ENCODE measurements at places on chromosomes 12 and 14.
A peak's percentile ranks its signal among the peaks of the same experiment; 100 is the strongest.

- DNase-seq, result no peak
Observed at GRCh38 chr14:63460680-63461369, 82.4 kb downstream of the PPP2R5E start.

GRCh38 chr12:113812411-113813228 lies 153.5 kb downstream of the RBM19 start:
- no peak for DNase-seq

DNA sequence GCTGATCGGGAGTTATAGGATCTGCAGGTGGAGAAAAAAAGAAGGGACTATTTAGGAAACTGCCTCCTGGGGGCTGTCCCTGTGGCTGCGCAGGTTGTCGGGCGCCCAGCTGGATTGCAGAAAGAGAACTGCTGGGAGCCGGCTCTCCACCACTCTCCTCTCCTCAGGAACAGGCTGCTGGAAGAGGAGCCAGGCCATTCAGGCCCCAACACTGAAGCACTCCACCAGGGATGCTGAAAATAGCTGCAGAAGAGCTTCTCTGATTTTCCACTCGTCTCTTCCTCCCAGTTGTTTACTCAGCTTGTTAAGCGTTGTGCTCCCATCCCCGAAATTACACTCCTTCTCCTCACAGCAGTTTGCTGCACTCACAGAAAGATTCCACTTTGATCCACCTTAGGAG lies 347.3 kb downstream of the GLT1D1 start:
- no peak for DNase-seq

GRCh38 chr12:130838284-130838950 lies 633 bp downstream of the STX2 start:
- DNase-seq, result no peak

DNA sequence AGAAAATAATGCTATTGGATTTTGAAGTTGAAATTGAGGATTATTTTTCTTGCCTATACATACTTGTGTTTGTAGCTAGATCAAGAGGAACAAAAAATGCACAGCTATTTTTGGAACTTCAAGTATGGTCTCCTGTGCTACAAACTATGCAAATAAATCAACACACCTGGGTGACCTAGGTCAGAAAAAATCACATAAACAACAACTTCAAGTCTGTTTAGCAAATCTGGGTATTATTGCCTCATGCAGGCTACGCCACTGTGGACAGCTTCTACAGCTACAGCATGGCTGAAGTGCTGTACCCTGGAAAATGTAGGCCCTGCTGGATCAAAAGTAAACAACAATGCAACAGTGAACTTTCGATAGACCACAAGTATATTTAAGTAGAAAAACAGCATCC lies 87.5 kb downstream of the SLC6A15 start:
- DNase-seq, result no peak

DNA sequence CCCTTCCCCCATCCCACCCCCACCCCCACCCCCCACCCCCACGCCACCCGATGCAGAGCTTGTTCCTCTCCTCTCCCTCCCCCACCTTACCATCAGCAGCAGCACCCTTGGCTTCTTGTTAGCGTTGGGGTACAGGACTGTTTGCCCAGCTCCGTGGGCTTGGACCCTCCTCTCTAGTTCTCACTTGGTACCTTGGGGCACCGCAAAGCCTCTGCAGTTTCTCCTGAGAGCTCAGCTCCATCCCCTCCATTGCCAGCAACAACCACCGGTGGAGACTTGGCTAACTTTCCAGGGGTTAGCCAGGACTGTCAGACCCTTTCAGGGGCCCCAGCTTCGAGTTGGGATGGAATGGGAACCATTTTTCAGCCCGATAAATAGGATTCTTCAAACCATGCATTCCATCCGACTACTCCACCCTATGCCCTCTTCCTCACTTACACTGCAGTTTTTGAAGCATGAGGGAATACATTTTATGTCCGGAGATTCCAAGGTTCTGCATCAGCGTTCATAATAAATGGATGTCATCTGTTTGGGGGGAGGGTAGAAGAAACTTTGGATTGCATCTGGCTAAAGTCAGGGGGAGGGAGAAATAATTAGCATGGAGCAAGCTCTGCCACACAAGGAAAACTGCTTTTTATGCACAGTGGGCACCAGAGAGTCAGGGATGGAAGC lies 1.1 kb downstream of the SCN8A start:
- DNase-seq, result no peak

DNA sequence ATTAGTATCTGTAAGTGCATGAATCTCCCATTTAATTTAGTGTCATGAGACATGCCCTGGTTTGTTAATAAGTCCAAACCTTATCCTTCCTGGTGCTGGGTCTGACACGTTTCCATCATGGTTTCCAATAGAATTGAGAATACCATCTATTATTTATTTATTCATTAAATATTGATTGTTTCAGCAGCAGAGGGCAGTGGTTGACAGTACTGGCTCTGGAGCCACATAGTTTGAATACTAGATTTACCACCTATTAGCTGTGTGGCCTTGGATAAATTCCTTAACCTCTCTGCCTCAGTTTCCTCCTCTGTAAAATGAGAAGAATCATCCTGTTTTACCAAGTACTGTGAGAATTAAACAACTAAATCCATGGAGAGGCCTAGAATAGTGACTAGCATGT lies 941 bp upstream of the STAB2 start:
- no peak for DNase-seq

GRCh38 chr12:75975702-75976101 lies 55.9 kb downstream of the PHLDA1 start:
- no peak for DNase-seq

DNA sequence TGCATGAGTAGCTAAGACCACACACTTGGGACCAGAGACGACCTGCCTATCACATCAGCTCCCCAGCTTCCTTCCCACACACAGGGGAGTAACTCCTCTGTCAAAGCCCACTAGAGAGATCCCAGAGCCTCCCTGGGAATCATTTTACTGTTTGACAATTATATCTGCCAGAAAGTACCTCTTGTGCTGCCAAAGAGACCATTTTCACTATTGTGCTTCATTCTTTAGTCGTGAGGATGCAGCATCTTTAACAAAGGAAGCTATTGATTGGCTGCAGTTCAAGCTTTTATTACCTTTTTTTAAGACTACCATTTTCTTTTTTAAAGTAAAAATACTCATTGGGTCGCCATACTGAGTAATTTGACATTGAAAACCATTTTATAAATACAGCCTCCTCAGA lies 194.5 kb upstream of the RGS6 start:
- DNase-seq, result no peak

DNA sequence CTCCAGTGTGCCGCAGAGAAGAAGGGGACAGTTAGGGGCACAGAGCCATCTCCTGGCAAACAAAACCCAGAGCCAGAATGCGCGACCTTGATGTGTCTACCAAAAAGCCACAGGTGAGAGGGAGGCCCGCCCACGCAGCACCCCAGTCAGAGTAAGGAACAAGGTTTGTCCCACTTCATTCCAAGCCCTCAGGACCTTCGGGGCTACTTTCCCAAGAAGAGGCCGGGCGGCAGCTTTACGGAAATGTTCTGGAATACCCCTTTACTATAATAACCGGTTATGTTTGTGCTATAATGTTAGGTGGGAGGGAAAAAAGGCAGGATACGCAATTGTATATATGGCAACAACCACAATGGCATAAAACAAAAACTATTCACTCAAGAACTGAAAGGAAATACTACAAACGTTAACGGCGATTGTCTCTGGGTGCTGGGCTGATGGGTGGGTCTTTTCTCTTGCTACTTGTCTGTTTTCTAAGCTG lies 12.3 kb downstream of the CCDC88C start:
- peak; percentile 56 for DNase-seq

- no peak for DNase-seq
Observed at GRCh38 chr14:64502456-64502855, 1.2 kb downstream of the ZBTB25 start.

GRCh38 chr14:70882776-70883492 lies 24.3 kb upstream of the PCNX1 start:
- DNase-seq, result no peak

GRCh38 chr12:87924149-87924548 lies 105.1 kb downstream of the C12orf50 start:
- no peak for DNase-seq

GRCh38 chr14:90445011-90445410 lies 48.2 kb downstream of the CALM1 start:
- no peak for DNase-seq

DNA sequence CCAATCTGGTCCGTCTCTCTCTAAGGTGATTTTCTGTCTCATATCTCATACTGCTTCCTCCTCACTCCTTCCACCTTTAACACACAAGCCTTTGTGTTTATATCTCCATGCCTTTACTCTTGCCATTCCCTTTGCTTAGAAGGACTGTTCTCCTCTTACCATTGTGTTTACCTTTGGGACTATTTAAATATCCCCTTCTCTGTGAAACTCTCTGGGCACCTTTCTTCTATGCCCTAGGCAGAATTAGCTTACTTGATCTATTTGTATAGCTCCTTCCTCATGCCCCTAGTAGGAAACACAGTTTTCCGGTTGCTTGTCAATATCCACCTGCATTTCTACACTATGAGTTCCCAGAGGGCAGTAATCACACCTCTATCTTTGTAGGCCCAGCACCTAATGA lies 3.9 kb upstream of the AMHR2 start:
- DNase-seq, result no peak

- DNase-seq, result no peak
Observed at GRCh38 chr12:121534495-121535148, 46.2 kb downstream of the KDM2B start.

DNA sequence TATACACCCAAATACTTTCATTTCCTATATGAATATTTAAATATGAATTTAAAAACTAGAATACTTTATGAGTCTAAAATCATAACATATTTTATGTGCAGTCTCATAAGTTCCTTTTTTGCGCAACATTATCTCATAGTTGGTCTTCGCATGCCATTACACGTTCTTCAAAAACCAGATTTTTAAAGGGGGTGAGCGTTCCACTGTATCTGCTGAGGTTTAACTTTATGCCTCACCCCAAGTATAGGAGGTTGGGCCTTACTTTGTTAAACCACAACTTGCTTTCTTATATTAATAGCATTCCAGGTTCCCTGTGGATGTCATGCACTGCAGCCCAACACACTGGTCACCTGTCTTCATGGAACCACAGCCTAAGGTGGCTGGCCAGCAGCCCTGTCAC lies 118.6 kb downstream of the APAF1 start:
- DNase-seq, result no peak

- no peak for DNase-seq
Observed at GRCh38 chr14:92986254-92987147, 63.6 kb downstream of the CHGA start.

GRCh38 chr12:68139001-68139400 lies 20.5 kb downstream of the IFNG start:
- no peak for DNase-seq

DNA sequence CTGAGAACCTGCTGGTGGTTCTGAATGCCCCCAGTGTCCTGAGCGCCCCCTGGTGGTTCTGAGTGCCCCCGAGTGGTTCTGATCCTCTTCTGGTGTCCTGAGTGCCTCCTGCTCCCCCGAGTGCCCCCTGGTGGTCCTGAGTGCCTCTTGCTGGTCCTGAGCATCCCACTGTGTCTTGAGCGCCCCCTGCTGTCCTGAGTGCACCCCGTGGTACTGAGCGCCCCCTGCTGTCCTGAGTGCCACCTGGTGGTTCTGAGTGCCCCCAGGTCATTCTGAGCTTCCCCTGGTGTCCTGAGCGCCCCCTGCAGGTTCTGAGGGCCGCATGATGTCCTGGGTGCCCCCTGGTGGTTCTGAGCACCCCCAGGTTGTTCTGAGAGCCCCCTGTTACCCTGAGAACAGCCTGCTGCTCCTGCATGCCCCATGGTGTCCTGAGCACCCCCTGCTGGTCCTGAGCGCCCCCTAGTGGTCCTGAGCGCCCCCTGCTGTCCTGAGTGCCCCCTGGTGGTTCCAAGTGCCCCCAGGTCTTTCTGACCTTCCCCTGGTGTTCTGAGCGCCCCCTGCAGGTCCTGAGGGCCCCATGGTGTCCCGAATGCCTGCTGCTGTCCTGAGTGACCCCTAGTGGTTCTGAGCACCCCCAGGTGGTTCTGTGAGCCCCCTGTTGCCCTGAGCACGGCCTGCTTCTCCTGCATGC lies 1165.4 kb downstream of the TMEM121 start:
- no peak for DNase-seq

DNA sequence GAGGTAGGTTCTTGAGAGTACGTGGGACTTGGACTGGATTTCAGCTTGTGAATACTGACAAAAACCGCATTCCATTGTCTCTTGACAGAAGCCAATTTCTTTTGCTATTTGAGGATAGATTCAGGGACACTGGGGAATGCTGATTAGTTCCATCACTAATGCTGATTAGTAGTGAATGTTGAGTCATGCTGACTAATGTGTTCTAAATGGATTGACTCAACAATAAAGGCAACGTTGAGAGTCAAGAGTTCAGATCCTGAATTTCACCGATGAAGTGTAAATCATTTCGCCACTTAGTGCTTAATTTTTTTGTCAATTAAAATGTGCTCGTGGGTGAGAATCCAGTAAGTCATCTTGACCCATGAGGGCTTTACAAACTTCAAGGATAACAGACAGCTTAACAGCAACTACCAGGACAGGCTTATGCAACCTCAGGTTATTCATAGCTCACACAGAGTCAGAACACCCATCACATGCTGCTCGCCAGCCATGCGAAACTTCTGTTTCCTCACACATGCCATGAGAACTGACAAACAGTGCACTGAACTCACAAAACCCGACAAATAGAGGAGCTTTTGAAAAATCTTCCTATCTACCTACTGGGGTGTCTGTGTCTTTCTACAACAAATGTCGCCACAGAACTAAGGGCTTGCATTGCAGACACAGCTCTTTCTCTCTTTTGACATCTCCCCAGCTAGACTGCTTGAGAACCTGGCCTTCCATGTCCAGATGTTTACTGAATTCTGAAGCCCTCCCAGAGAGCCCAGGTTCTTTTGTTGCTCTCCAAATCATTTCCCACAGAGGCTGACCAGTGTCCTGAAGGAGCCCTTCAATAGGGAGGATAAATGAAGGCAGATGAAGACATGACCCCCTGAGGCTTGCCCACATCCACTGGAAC lies 316.4 kb downstream of the ZFP36L1 start:
- DNase-seq, result no peak

DNA sequence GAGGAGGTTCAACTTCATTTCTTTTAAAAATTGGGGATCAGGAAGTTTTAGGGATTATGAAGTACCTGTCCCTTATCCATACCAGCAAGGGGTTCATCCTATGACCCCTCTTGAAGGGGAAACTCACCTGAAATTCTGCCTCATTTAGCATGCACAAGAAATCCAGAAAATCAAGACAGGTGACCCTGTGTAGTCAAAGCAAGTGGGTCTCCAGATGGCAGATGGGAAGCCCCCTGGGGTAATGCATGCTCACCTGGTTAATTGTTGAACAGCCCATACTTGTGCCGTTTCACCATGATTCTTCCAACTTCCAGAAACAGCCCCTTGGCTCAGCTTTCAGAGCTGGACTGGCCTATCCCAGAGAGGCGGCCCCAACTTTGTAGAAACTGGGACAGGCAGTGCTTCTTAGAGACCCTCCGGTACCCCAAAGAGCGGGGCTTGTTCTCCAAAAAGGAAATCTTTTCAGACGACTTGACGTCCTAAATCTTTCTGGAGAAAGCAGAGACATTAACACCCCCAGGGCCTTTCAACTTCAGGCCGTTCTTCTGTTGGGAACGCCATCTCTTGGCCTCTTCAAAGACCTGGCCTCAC lies 66.3 kb upstream of the ESRRB start:
- no peak for DNase-seq
